ENCODE measurements at places on chromosomes 2 and 18. TPM values are rescaled to one million over a fixed set of nuclear protein-coding genes. Genes with fewer than 3 reads are reported as not detected.

GRCh38 chr2:18047213-18047611 is 168.7 kb downstream of the KCNS3 start:
- DNase-seq: no peak

LYG1 gene
- total RNA-seq: 0.77 TPM

- DNase-seq: no peak
These were observed 759.1 kb downstream of the TSN start for GRCh38 chr2:122514451-122514996.

TMEM37 gene
- 2.9 TPM for total RNA-seq

All from left ventricle myocardium superior (tissue), 1 donor.